ENCODE measurements at places on chromosomes 3 and 15. TPM values are rescaled to one million over a fixed set of nuclear protein-coding genes. Genes with fewer than 3 reads are reported as not detected.

GRCh38 chr3:39413691-39414420, 7.3 kb downstream of the RPSA start:
- DNase-seq = no peak

DNA sequence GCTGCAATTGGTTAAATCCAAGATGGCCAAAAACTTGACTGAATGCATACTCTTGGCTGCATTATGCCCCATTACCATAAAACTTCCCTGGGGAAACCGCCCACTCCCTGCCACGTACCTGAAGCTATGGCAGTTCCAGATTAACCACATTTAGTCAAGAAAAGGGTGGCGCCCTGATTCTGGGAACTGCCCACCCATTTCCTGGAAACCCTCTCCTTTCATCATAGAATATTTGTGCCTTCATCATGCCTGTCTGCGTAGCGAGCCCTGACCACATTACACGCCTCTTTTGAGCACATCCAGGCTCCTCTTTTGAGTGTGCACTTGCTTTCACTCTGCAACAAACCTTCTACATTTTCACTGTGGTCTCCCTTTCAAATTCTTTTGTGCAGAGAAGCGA, 5.2 kb downstream of the LINS1 start:
- DNase-seq = peak; percentile 72

DNA sequence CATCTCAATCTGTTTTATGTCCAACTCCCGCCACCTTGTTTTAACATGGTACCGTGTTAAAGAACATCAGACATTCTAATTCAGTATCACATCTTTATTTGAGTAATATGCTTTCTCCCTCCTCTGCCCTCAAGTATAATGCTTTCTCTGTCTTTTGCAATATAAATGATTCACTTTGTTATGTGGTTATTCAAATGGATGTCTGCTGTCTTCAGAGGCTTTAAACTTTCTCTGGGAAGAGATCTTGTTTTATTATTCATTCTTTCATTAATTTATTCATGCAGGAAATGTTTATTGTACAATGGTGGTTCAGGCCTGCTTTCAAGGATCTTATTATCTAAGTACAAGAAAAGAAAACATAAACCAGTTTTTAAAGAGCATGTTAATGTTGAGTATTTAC, 57.1 kb downstream of the RAP2B start:
- DNase-seq = no peak

GRCh38 chr3:56595975-56596840, 39.2 kb downstream of the CCDC66 start:
- DNase-seq = no peak

GRCh38 chr3:23437484-23438145, 234.5 kb downstream of the UBE2E2 start:
- no peak for DNase-seq

DNA sequence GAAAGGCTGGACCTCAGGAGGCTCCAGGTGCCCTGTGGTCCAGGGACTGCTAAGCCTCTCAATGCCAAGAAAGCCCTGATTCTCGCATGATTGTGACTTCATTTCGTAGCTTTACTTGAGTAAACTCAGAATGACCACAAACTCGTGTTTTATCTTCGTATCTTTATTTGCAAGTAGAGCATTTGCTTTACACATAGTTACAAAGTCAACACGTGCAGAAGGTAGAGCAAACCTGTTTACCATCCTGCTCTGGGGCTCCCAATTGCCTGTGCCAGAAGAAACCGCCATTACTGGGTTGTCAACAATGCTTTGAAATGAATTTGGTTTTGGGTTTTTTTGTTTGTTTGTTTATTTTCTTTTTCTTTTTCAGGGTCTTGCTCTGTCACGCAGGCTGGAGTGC, 5.8 kb upstream of the MESP1 start:
- DNase-seq = no peak

DNA sequence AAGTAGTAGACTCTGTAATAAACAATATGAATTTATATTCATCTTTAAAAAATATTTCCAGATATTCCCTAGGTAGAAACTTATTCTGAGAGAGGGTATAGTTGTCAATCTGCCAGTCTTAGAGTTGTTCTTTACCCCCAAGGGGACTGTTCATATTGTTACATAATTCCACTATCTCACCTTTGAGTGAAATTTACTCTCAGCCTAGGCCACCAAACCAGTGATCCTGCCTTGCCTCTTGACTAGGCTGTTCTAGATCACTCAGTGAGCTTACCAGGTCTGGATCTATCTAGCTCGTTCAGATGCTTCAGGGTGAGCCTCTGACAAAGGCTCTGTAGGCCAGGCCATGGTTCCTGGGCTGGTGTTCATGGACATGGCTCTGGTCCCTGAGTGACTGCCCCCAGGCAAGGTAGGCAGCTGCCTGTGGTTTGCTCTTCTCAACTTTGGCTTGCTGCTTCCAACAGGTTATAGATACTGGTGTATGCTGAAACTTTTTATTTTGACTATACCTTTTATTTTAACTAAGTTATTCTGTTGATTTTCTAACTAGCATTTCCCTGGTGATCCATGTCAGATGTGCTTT, 27.6 kb downstream of the ZNF592 start:
- no peak for DNase-seq

DNA sequence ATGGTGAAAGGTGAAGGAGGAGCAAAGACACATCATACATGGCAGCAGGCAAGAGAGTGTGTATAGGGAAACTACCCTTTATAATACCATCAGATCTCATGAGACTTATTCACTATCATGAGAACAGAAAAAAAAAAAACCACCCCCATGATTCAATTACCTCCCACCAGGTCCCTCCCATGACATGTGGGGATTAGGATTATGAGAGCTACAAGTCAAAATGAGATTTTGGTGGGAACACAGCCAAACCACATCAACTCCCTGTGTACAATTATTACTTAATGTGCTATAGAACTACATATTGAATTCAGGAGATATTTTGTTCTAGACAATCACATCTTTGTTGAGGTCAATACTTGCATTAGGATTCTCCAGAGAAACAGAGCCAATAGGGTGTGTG, 313.4 kb downstream of the CNTN6 start:
- DNase-seq = no peak

DNA sequence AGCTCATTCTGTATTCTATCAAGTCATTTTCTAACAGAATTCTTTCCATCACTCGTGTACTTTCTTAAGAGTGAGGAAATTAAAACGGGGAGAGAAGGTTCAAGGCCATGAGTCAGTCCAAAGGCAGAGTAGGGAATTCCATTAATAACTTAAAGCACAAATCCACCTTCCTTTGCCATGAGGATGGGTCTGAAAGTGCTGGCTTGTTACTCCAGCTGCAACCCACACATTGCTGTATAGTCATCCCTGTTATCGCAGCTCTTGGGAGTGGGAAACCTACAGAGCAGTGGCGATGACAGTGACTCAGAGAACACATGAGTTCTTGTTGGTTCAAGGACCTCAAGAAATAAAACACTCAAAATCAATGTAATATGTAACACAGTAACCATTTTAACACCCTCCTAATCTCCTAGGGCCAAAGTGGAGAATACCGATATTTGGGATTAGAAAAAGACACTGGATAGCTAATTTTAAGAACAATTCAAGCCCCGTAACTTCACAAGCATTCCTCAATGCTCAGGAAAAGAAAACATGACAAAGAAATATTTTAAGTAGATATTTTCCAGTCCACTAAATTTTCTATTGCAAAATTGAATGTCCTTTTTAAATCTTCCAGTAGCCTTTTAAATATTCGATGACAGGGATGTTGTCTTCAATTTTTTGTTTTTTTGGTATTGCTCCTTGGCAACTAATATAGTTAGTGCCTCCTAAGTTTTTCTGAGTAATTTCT, 179.9 kb upstream of the THBS1 start:
- no peak for DNase-seq

DNA sequence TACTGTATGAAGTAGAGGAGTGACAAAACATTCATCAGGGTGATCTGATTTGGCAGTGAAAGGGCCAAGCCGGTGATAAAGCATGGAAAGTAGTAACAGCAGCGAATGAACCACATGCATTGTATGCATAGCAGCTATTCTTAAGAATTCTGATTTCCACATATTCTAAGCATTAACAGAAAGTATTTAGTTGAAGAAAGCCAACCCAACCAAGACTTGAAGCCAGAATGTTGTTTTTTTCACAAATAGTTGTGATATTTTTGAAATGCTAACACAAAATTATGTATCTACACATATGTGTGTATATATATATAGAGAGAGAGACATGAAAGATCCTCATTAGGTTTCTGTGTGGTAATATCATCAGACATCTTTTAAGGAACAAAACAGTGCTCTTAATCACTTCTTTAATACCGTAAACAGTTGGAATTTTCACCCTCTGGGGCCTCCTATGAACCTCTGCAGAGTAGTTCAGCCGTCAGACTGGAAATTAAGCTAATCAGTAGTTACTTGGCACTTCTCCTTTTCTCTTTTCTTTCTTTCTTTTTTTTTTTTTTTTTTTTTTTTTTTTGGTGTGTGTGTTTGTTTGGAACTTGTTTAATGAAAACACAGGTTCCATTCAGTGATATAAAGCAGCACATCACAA, 139.6 kb downstream of the CMSS1 start:
- no peak for DNase-seq

The RHOV gene
- 3.4 TPM for total RNA-seq

The GPR160 gene
- 7.7 TPM for total RNA-seq

The SRGAP3 gene
- 4.4 TPM for total RNA-seq

The DPPA2 gene
- total RNA-seq = 0.14 TPM

The ANP32A gene
- 142 TPM for total RNA-seq

Measured in thymus (tissue), 14 donors.